ENCODE measurements at places on chromosomes 2 and 18.

- DNase-seq: no peak
Observed at GRCh38 chr2:39772086-39772811, 6.8 kb downstream of the THUMPD2 start.

GRCh38 chr2:184371641-184372040, 226.7 kb upstream of the ZNF804A start:
- DNase-seq: no peak

GRCh38 chr2:158722266-158723105, 72.6 kb upstream of the DAPL1 start:
- no peak for DNase-seq

- no peak for DNase-seq
Observed at GRCh38 chr2:100257939-100258338, 64.4 kb downstream of the LONRF2 start.

All from stimulated activated CD4-positive, alpha-beta T cell treated with anti-CD3 and anti-CD28 coated beads, Interleukin-15, amount 100 ng/mL, for 1 hour (primary cell).